ENCODE measurements at places on chromosomes 1 and 21.

- no peak for DNase-seq
These were observed 15.9 kb downstream of the RWDD3 start for GRCh38 chr1:95249916-95250315.

- no peak for DNase-seq
These were observed 23.5 kb upstream of the MPZL1 start for GRCh38 chr1:167698313-167698712.

GRCh38 chr1:54800899-54801759 lies at the start of gene TTC22:
TTC22 (minus strand) TSS chr1:54801323; CDS start chr1:54801163, 160 bp downstream.
- no peak for DNase-seq

GRCh38 chr1:33792651-33793050 lies 71.2 kb upstream of the HMGB4 start:
- DNase-seq = no peak

DNA sequence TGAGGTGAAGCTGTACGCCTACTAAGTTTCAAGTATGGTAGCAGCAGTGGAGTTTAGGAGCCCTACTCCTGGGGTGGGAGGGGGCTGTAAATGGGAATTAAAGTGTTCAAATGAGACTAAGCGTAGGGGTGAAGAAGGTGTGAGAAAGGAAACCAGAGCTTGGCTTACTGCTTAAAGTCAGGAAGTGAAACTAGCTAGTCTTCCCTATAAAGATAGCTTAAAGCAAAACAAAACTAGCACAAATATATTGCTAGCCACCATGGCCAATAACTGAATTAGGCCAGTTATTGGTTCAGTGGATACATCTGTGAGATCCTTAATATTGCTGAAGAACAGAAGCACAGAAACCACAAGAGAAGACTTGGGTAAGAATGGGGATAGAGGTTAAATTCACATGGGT lies 492.2 kb upstream of the PKN2 start:
- no peak for DNase-seq

DNA sequence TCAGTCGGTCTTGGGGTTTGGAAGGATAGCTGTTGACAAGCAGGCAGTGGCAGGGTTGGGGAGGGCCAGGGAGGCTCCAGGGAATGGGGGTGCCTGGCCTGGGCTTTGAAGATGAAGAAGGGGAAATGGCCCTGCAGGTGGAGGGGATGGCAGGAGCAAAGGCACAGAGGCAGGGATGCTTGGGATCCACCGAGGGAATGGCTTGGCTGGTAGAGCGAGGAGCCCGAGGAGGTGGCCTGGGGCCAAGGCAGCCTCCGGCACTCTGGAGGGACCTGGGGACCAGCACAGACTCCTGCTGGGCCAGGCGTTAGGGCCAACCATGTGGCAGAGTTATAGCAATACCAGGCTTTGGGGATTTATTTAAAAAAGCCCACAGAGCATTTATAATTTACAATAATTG lies 62.9 kb upstream of the EDN2 start:
- DNase-seq = no peak

All from left renal cortex interstitium (tissue), 4 donors.